Hematopoietic multipotent progenitor cell treated with erythropoietin and hydrocortisone succinate and interleukin-3 and kit ligand, for 15 days (in vitro differentiated cells): ENCODE measurements at places on chromosomes 5 and 9.

- no peak for DNase-seq
These were observed 38.0 kb upstream of the CCDC152 start for GRCh38 chr5:42718591-42718990.

DNA sequence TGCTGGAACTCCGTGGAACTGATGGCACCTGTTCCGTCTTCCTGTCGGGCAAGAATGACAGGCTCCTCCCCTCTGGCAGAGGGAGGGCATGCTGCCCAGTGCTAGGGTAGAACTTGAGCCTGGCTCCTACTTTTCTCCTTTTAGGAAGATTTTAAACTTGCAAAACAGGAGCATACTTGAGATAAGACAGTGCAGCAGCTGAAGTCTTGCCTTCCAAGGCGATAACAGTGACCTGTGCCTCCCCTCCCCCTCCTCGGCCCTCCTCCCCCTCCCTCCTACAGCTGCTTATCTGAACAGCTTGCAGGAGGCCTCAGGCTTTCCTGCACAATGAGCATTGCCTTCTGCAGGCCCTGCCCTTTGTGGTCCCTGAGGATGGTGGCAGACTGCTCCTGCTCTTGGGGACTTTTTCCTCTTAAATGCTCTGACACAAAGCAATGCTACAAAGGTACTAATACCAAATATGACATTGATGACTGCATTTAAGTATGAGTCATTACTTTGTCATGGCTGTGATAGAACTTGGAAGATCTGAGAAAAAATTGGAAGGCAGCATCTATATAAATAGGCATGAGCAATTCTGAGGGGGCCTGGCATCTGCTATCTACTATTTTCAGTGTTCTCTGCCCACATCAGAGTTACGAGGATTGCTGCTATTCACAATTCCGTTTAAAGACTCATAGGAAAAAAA is 2.0 kb downstream of the GADD45G start:
- peak; percentile 74 for DNase-seq

DNA sequence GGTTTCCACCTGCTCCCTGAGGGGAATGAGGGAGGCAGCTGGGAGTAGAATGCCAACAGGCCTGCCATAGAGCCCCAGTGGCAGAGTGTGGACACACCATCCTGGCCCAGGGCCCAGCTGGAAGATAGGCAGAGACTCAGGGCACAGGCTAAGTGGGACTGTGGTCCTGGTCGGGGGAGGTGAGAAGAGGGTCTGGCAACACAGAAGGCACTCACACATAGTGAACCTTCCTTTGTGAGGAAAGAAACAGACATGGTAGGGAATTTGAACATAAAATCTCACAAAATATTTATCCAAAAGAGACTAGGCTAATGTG is 41.2 kb downstream of the WDR36 start:
- no peak for DNase-seq

DNA sequence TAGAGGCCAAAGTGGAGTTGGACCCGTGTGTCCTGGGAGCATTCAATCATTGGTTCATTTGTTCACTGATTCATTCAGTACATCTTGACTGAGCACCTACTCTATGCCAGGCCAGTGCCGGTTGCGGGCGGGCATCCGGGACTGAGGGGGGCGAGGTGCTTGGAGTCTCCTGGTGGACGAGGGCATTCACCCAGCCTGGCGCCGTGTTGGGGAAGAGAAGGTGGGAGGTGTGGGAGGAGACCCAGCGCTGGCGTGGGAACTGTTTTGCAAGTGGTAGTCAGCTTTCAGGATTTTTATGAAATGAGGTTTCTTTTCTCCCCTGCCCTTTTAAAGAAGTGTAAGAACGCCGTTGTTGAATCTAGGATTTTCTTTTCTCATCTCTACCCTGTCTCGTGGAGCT is 37.2 kb downstream of the NCS1 start:
- no peak for DNase-seq

DNA sequence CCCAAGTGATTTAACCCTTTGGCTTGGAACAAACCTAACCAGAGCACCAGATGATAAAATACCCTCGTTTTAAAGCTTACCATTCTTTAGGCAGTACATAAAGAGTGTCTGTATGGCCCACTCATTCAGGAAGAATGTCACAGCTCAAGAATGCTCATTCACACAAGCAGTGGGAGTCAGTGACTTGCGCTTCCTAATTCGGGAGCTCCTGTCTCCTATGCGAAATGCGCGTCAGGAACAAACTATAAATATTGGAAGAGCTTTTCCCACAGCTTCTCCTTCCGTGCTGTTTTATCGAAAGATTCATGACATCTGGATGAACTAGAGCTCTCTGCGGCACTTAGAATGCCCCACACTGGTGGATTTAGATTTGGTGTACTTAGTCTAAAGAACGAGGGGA is 66.6 kb downstream of the NTRK2 start:
- DNase-seq = no peak

DNA sequence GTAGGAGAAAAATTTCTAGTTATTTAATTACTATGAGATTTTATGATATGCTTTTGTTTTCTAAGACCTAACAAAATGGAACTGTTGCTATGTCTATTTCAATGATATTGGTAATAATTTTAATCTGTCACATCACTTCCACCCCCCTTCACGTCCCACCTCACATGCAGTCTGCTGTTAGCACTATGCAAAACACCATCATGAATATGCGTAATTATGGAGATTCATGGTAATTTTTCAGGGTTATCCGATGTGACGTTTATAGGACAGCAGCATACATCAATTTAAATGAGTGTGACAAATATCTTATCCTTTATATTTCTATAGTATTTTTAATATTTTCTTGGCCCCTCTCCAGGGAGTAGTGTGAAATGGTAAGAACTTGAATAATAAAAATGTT is 283.8 kb upstream of the TMEM161B start:
- DNase-seq = no peak

- DNase-seq = no peak
These were observed 39.3 kb downstream of the EPB41L4A start for GRCh38 chr5:112379542-112380325.

GRCh38 chr9:87007711-87008366 is 60.5 kb upstream of the GAS1 start:
- no peak for DNase-seq

DNA sequence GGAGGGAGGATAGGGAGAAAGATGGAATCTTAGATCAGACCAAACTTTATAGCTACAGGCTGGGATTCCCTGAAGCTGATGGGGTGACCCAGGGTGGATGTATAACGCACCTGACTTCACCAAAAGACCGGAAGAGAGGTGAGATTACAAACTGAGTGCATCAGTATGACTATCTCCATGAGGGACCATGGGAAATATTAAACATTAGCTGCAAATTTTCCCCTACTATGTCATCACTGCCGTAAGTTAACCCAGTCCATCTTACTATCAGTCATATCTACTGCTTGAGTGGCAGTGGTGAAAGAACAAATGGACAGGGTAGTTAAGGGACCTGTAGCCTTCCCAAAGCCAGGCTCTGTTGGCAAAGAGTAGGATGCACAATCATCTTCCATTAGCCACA is 368.3 kb downstream of the EFNA5 start:
- DNase-seq = no peak

DNA sequence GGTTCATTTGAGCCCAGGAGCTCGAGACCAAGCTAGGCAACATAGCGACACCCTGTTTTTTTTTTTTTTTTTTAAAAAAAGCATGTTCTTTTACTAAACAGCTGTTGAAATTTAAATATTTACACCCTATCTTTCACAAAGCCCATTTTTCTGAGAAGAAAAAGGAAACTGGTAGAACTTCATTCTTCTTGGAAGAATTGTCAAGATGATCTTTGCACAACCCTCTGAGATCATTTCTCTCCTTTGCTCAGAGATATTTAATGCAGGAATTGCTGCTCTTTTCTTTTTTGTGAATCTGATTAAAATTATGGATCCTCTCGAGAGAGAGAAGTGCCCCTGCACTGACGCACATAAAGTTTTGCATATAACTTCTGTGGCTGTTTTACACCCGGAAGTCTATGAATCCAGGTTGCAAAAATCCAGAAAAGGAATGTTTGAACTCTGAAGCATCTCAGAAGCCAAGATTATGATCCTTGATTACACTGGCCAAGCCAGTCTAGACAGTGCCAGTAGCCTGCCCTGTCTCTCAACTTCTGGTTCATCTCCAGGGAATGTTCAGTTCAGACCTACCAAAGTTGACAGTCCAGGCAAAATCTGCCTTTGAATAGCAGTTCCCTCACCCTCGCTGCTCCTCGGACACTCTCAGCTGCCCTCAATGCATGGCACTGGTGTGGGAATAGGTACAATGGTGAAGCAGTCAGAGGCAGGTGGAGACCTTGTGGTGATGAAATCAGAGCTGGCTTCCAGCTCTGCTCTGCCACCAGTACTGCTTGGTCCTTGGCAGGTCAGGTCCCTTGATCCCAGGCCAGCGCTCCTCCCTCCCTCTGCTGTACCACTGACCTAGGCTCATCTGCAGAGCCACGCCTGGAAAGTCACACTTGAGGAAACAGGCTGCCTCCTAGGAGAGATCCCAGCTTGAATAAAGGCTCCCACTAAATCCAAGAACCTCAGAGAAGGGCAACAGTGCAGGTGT is 13.3 kb upstream of the SLC31A2 start:
- no peak for DNase-seq

DNA sequence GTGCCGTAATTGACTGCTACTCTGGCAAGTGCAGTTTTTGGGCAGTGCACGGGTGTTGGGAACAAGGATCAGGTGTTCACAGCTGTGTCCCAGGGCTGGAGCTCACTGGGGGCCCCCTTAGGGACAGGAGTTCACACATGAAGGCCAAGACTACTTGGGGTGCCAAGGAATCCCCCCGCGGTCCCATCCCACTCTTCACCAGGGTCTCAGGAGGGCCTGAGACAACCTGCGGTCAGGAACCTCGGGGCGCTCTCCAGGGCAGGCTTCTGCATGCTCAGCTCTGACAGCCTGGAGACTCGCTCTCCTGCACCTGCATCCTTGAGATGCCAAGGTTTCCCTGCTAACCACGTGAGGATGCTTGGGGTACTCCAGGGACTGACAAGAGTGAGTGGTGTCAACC is 2.3 kb upstream of the MAN1B1 start:
- no peak for DNase-seq

GRCh38 chr9:15606643-15607472 is 54.0 kb downstream of the CCDC171 start:
- DNase-seq = peak; percentile 71
